Fibroblast of upper back skin (primary cell): ENCODE measurements at places on chromosomes 13 and 19.

GRCh38 chr19:34337739-34338138, 27.3 kb upstream of the GPI start:
- no peak for DNase-seq

DNA sequence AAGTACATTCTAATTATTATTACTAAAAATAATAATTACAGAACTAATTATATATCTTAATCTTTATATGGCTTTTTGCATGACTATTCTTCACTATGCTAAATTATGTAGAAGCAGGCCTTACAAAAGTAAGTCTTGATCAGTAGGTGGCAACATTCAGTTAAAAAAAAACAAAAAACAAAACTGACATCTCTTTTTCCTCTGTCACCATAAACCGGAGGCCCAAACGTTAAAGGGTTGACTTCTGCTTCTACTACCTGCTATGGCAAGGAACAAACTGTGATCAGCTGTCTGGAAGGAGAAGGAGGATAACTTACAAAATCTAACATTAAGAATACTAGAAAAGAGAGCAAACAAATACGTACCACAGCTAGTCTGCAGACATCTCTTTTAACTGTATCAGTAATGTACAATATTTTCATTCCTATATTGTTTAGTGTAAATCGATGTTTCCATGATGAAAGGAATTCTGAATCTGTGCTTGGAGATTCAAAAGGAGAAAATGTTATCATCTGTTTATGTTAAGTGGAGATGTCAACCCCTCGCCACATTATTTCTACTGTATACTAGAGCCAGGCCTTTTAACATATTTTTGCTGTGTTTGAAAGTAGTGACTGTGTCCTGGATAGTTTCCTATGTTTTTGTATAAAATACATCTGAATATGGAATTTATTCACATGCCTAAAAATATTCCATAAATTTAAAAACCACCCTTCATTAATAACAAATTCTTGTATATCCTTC, 1525.4 kb downstream of the SLITRK1 start:
- DNase-seq, result peak; percentile 2

GRCh38 chr19:29675650-29676186, 10.5 kb downstream of the PLEKHF1 start:
- no peak for DNase-seq

DNA sequence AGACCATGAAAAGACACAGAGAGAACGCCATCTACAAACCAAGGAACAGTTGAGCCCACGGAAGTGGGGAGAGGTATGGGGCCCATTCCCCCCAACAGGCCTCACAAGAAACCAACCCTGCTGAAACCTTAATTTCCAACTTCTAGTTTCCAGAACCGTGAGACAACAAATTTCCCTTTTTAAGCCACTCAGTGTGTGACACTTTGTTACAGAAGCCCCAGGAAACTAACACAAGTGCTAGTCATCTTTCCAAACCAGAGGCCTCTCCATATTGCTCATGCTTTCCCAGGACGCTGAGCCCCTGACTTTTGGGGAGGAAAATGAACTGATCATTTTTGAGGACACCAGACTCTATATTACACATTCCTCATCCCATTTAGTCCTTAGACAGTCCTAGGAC, 186.8 kb downstream of the NUFIP1 start:
- no peak for DNase-seq

DNA sequence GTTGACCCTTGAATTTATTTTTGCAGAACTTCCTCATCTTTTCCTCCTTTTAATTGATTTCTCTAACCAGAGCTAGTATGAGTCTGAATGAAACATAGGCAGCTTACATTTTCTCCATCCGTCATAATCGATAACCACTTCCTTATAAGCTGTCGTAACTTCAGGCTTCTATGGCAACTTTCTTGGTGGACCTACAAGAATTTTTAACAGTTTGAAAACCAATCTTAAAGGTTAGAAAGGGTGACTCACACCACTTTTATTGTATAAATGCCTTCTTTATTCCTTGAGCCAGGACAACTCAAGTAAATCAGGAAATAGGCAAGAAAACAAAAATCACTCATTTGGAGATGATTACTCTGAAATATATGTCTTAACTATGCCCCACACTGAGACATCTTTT, 105.7 kb upstream of the KL start:
- peak; percentile 32 for DNase-seq

GRCh38 chr19:1248786-1249297, 459 bp downstream of the MIDN start:
- DNase-seq, result peak; percentile 79

- peak; percentile 84 for DNase-seq
Measured at GRCh38 chr19:43743059-43743458, 11.7 kb downstream of the SMG9 start.

GRCh38 chr13:81917810-81918209, 1576.9 kb upstream of the SPRY2 start:
- DNase-seq, result no peak

DNA sequence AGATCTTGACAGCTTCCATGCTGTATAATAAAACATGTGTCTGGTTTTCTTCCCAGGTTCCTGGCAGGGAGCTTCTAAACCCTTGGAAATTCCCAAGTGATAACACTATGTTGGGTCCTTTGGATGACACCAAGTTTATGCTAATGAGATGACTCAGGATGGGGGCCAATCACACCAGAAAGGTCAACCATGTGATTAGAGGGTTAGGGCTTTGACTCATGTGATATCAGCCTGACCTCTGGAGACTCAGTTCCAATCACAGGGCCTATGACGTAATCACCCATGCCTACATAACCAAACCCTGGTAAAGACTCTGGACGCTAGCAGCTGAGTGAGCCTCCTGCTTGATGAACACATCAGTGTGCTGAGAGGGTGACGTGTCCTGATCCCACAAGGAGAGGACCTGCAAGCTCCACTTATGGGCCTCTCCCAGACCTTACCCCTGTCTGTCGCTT, 203.6 kb downstream of the DCLK1 start:
- DNase-seq, result peak; percentile 43

GRCh38 chr19:5131506-5132205, 162.7 kb downstream of the KDM4B start:
- DNase-seq, result no peak

DNA sequence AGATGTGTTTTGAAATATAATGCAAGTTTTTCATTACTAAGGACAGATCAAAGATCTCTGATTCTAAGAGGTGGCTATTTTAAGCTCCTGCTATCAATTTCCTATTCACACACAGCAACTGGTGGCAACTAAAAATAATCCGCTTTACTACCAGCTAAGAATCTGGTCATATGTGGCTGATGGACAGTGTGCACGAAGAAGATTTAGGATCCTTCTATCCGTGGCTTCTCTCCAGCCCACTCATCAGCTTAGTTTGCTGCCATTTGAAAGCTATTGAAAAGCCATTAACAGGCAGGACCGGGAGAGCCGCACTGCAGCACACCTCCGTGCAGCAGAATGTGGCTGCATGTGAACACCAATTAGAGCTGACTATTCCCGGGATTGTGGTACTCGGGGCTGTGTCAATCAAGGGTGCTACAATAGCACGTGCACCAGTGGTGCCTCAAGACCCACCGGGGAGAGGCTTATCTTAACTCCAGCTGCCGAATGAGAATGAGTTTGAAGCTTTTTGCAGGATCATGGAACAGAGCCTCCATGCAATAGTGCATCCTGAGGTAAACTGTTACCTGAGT, at the start of gene MYO16:
MYO16 (plus strand) TSS at position 431 of the 572 bp plus-strand sequence. CDS start 234 bp downstream, outside the sequence.
- no peak for DNase-seq

DNA sequence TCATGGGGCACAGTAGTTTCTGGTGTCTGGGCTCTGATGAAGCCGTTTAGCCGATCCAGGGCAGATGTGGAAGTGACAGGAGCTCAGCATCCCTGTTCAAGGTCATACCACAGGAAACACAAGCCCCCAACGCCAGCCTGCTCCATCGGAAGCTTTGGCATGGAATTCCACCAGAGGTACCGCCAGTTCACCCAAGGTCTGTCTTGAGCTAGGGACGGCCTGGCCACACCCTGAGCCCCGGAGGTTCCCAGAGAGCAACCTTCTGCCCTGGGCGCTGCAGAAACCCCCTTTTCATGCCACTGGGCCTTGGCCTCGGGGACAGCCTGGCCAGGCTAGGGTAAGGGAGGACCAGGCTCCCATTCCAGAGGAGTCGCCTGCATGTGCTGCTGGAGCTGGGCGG, 39.4 kb upstream of the TPM4 start:
- no peak for DNase-seq

GRCh38 chr13:40503011-40503410, 163.4 kb downstream of the FOXO1 start:
- no peak for DNase-seq

DNA sequence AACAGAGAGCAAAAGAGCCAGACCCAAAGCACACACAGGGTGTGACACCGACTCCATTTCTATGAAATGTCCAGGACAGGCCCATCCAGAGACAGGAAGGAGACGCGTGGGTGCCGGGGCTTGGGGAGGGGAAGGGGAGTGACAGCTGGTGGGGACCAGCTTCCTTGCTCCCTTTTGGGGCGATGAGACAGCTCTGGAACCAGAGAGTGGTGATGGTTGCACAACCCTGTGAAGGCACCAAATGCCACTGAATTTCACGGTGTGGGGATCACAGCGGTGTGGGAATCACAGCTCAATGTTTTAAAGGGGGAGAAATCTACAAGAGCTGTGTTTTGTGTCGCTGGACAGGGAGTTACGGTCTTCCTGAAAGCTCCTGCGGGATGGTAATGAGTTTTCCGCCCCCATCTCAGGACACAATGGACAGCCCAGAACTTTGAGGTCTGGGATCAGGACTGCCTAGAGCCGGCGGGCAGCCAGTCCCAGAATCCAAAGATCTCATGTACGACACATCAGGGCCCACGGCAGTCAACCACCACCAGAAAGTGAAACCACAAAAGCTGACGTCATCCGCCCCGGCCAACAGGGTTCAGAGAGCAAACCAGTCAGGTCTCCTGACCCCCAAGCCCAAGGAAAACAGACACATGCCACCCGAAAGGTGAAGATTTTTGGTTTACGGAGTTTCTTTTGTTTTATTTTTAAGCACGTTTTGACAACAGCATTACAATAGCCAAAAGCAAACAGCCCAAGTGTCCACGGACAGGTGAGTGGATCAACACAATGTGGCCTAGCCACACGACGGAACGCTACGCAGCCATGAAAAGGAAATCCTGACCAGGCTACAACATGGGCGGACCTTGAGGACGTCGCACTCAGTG, 7.3 kb downstream of the SGTA start:
- no peak for DNase-seq

GRCh38 chr19:56319991-56320390, 5.4 kb upstream of the ZSCAN5A start:
- no peak for DNase-seq

DNA sequence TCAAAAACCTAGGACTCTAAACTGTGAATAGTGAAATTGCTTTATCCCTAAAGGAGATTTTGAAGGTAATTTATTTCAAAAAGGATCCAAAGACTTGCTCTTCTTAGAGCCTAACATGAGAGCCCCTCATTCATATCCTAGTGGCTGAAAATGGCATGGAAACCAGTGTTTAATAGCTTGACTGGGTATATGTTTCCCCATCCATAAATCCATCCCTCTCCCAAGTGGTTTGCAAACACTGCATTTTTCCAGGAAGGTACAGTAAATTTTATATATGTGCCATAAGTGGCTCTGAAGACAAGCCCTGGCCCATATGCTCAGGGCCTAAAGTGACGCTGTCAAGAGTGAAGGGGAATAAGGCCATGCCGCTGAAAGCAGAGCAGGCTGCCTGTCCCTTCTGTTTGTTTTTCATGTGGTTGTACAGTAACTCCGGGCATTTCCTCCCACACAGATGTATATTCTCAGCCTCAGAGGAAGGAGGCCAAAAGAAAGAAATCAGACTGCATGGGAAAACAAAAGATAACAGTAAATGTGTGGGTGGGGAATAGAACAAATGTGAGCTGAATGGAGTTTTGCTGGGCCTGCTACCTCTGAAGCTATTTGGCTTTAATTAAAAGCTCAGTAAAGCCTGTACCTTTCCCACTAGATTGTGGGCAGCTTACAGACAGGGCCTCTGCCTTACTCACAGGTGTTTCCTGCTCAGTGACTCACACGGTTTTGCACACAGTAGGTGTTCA, 181.9 kb downstream of the PCDH9 start:
- DNase-seq, result peak; percentile 66

DNA sequence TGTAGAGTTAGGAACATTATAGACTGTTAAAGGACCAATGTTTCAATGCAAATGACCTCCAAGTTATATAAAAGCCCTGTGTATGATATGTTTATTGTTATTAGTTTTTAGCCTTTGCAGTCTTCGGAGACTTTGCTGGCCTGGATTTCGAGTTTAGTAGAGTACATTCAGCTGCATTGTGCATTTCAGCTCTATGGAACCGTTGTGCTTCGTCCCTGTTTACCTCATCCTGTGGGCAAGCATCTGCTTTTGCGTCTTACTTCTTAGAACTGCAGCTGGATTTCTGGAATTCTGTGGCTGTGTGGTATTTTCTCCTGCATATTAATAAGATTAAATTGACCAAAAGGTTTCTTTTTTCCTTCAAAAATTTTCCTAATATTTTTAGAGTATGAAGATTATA, 138.6 kb downstream of the KCNRG start:
- DNase-seq, result no peak

DNA sequence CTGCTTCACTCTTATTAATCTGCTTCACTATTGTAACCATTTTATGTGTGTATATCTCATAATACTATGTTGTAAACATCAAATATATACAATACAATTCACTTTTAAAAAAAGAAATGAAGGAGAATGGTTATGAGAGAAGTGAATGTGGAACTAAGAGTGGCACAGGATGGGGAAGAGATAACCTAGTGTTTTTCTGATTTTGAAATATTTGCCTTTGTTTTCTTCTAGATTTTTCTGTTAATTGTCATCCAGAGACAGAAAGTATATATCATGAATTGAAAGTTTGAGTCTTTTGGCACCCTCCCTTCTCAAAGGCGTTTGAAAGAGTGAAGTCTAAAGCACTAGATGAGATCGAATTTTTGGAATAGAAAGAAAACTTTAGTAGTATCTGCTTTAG, 2.8 kb downstream of the DNAJC3 start:
- DNase-seq, result no peak

DNA sequence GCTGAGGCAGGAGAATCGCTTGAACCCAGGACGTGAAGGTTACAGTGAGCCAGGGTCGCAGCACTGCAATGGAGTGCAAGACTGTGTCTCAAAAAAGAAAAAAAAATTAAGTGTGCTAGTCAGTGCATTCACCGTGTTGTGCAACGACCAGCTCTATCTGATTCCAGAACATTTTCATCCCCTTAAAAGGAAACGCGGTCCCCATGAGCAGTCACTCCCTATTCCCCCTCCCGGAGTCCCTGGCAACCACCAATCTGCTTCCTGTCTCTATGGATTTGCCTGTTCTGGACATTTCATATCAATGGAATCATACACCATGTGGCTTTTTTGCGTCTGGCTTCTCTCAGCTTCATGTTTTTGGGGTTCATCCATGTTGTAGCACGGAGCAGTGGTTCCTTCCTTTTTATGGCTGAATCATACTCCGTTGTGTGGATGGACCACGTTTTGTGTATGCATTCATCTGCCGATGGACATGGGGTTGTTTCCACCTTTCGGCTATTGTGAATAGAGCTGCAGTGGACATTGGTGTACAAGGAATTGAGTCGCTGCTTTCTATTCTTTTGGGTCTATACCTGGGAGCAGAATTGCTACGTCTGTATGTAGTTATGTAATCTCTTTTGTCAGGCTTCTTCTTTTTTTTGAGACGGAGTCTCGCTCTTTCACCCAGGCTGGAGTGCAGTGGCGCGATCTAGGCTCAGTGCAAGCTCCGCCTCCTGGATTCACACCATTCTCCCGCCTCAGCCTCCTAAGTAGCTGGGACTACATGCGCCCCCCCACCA, 19.8 kb downstream of the MYO9B start:
- peak; percentile 68 for DNase-seq
